Activated CD4-positive, alpha-beta memory T cell treated with anti-CD3 and anti-CD28 coated beads, Interleukin-2, amount 10 ng/mL, durations not matched to agents 7 days and 5 days (primary cell): ENCODE measurements at places on chromosomes 5 and 9.

DNA sequence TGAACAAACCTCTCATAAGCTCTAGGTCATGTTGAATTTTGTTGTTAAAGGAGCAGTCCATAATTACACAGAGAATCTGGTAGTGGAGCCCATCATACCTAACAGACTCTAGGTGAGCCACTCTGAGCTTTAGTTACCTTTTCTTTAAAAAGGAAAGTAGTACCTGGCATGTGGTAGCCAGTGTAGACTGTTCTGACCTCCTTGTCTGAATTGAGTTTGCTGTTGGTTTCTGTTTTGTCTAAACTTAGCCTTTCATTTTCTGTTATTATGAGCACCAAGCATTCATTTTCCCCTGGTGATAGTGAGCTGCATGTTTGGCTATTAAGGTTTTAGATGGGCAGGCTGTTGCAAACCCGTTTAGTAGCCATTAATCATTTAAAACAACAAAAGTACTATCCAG is 112.2 kb downstream of the MAST4 start:
- peaks cover 3% of the 10 kb centered on the region for H3K4me1 ChIP-seq
- no peak for DNase-seq
- H3K4me3 ChIP-seq = no peak overlapping the region
- H3K27me3 ChIP-seq = peaks cover 5% of the 10 kb centered on the region

DNA sequence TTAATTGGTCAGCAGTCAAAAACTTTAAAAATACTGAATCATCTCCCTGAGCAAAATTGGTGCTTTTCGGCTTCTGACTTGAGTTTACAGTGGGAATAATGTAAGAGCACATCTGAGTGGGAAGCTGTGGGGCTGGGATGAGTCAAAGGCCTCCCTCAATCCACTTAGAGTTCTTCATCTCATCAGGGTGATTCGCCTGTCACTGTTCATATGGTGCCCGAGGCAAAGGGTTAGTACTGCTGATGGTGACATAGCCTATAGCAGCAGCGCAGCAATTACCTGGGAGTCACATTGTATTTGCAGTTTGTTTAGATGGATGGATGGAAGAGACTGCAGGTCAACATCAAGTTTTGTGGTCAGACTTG is 113.8 kb upstream of the ZNF608 start:
- no peak for DNase-seq
- no peak overlapping the region for H3K4me3 ChIP-seq
- H3K36me3 ChIP-seq = no peaks in the 10 kb centered on the region
- H3K4me1 ChIP-seq = no peaks in the 10 kb centered on the region
- no peak overlapping the region for H3K27ac ChIP-seq
- H3K27me3 ChIP-seq = no peaks in the 10 kb centered on the region

DNA sequence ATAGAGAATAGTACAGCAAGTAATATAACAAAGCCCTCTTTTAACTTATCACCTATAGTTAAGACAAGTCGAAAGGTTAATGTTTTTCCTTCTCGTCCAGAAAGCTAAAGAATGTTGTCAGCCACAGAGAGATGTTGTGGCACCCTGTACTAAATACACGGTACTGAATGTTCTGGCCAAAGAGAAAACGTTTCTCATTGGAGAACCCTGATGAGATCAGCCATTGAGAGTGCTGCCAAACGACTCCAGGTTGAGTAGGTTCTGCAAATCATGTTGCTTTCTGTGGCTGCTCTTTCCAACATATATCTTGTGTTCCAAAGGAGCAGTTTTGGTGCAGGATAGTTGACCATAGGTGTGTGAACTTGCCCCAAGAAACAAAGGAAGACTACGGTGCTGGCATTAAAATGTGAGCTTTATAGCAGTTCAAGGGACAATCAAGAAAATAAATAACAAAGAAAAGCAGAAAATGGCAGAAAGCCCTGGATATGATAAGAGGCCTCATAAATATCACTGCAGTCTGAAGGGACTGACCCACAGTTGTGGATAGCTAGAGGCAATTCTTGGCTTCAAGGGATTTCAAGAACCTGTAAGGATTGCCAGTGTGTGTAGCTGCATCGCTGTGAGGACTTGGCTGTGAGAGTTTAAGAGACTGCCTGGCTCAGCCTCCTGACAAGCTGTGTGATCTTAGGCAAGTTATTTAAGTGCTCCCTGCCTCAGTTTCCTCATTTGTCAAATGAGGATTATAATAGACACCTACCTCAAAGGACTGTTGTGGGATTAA is 102.7 kb downstream of the ARHGEF28 start:
- no peak for DNase-seq
- H3K36me3 ChIP-seq = no peaks in the 10 kb centered on the region
- peaks cover 20% of the 10 kb centered on the region for H3K27me3 ChIP-seq
- no peak overlapping the region for H3K27ac ChIP-seq

DNA sequence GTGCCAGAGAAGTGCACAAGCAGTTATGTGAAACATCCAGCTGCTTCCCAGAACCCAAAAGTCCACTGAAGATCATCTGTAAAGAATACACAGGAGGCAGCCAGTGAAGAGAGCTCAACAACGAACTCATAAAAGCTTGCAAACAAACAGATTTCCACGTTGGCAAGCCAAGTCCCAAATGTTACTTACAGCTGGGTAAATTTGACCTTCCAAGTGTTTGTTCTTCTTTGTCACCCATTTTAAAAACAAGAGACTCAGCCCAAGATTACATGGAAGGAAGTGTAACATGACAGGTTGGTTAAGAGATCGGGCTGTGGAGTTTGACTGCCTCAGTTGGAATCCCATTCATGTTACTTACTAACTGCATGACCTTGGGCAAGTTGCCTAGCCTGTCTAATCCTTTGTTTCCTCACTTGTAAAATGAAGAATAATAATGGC is 174.9 kb upstream of the PAPPA start:
- H3K4me1 ChIP-seq = no peaks in the 10 kb centered on the region
- no peaks in the 10 kb centered on the region for H3K27me3 ChIP-seq
- no peaks in the 10 kb centered on the region for H3K36me3 ChIP-seq

DNA sequence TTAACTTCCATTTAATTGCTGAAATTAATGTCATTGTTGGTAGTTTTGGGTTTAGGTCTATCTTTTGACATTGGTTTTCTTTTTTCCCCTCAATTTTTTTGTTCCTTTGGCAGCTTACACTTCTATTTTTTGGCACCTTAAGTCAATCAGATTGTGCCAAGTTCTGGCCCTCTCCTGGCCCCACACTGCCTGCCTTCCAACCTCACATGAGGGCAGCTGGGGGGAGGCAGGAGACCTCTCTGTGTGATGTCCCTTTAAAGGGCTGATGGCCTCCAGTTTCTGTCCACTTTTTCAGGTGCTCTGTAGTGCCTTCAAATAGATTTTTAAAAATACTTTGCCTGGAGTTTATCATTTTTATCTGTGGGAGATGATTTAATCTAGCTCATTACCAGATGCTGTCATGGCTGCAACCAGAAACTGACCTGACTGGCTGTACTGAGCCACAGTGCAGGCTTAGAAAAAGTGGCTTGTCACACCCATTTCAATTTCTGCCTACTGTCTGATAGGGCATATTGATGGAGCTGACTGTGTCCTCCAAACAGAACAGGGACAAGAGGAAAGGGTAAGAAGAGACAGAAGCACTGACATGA is 196.6 kb downstream of the FANCC start:
- no peaks in the 10 kb centered on the region for H3K36me3 ChIP-seq
- no peak overlapping the region for H3K27ac ChIP-seq
- no peak overlapping the region for H3K4me3 ChIP-seq
- no peaks in the 10 kb centered on the region for H3K27me3 ChIP-seq
- peaks cover 2% of the 10 kb centered on the region for H3K4me1 ChIP-seq

DNA sequence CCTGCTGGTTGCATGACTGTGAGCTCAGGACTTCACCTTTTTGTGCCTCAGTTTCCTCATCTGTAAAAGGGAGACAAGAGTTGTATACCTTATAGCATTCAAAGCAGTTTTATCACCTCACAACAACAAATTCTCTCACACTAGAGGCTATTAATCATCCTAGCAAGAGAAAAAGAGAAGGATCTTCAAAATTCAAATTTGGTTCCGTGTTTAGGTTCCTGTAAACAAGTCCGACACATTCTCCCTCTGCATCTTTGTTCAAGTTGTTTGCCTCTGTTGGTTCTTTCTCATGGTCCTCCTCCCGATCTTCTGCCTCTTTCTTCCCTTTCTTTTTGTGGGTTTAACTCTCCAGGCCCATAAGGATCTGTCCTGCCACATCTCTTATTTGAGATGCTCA is 218.0 kb downstream of the PIK3R1 start:
- DNase-seq = no peak
- H3K27ac ChIP-seq = no peak overlapping the region
- peaks cover 39% of the 10 kb centered on the region for H3K4me1 ChIP-seq
- peaks cover 31% of the 10 kb centered on the region for H3K27me3 ChIP-seq
- no peak overlapping the region for H3K4me3 ChIP-seq

DNA sequence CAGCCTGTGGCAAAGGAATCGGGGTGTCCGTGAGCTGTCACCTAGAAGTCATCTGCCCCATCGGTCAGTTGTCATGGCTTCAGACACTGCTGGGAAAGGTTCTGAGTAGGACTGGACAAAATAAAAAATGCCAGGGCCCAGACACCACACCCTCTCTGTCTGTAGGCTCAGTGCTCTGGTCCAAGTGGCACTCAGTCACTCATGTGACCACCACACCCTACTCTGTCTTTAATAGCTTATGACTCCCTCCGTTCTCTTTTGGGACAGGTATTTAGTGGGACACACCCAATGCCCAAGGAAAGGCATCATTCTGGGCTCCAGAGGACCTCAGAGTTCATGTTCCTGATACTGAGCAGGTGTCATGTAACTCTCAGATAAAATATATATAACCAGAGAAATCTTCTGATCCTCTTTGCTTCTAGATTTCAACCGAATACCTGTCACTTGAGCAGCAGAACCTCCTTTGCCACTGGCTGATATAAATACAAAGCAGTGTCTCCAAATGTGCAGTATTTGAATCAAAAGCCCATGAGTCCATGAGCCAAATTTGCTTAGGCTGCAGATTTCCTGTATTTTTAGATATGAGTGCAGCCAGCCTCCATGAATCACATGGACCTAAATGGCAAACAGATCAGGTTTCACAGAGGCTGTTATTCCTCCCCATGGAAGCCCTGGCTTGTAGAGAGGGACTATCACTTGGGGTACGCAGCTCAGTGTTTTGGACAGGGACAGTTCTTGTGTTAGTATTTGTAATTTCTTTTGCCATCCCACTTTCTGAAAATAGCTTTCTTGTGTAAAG is 272.0 kb downstream of the ARHGAP26 start:
- H3K4me3 ChIP-seq = no peak overlapping the region
- H3K27ac ChIP-seq = no peak overlapping the region
- H3K27me3 ChIP-seq = no peaks in the 10 kb centered on the region
- DNase-seq = no peak
- H3K4me1 ChIP-seq = peaks cover 20% of the 10 kb centered on the region

DNA sequence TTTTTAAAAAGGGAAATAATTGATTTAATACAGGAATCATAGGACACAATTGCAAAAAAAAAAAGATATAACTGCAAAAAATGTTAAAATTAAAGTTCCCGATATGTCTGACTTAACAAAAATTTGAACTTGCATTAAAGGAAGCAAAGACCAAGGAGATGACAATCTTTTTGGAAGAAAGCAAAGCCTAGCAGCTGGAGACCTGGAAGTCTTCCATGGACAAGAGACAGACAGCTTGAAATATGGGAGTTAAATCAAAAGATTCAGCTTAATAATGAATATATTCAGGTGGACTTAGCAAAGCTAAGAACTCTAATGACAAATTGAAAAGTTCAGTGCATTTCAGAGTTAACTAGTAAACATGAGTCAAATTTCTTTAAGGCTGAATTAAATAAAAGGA is 568.7 kb upstream of the RGMB start:
- H3K36me3 ChIP-seq = no peaks in the 10 kb centered on the region
- DNase-seq = no peak
- no peak overlapping the region for H3K27ac ChIP-seq

GRCh38 chr9:121788686-121789366 is 137.4 kb downstream of the DAB2IP start:
- H3K27me3 ChIP-seq = peaks cover 7% of the 10 kb centered on the region
- H3K36me3 ChIP-seq = no peaks in the 10 kb centered on the region
- no peak overlapping the region for H3K4me3 ChIP-seq
- H3K27ac ChIP-seq = no peak overlapping the region
- DNase-seq = no peak

DNA sequence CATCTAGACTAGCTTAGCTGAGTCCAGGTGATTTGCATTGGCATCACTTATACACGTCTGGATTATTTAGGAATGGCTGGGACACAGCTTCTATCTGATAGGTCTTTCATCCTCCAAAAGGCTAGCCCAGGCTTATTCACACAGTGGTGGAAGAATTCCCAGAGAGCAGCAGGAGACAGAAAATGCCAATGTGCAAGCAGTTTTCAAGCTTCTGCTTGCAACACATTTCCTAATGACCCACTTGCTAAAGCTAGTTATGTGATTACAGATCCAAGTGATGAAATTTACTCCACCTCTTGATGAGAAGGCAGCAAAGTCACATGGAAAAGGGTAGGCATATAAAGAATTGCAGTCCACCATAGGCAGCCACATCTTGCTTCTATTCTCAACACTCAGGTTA is 44.2 kb upstream of the MAST4 start:
- no peak overlapping the region for H3K27ac ChIP-seq
- peaks cover 3% of the 10 kb centered on the region for H3K27me3 ChIP-seq
- H3K4me1 ChIP-seq = peaks cover 9% of the 10 kb centered on the region

DNA sequence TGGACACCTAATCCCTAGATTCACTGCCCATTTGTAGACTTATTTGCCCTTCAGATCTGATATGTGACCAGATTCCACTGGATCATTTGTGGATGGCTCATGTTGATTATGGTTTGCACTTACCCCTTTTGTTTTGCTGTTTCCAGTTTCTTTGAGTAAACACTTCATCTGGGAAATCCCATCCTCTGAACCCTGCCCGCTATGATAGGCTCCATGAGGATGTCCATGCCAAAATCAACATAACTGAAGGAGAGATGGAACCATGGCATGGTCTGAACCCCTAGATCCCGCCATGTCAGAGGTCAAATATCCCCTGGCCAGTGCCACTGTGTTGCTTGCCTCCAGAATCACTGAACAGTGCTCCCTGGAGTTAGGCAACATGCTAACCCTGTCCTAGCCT is 11.7 kb upstream of the FEM1C start:
- peaks cover 6% of the 10 kb centered on the region for H3K27me3 ChIP-seq
- H3K4me1 ChIP-seq = peaks cover 5% of the 10 kb centered on the region
- H3K4me3 ChIP-seq = no peak overlapping the region
- DNase-seq = no peak
- no peak overlapping the region for H3K27ac ChIP-seq

DNA sequence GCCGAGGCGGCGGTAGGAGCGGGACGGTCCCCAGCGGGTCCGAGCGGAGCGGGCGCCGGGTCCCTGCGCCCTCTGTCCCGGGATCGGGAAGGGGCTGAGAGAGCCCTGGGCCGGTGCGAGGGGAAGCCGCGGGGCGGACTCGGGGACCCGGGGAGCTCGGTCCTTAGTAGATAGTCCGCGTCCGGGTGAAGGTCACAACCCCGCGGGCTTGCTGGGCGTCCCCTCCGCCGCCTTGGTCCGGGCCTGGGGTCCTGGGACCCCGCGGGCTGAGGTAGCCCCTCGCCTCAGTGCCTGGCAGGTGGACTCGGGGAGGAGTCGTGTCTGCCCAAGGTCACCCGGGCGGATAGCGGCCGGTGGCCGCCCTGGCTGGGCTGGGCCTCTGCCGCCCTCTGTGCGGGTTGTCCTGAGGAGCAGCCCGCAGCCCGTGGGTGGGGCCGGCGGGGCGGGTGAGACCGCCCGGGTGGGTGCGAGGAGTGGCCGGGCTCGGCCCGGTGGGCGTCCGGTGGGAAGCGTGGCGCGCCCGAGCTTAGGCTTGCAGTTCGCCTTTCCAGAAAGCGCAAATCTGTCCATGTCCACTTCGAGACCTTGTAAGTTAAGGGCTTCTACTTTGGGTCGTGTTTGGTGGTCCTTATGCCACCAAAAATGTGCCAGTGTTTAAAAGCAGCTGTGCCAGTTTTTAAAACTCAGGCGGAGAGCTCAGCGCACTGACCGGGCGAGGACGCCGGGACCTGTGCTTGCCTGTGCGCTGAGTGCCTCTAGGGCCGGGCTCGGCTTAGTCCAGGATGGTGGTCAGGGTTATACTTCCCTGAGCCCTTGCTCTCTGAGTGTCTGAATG is 554 bp downstream of the SDHA start:
- peak overlapping the region; percentile 90 for H3K4me3 ChIP-seq
- peak; percentile 34 for DNase-seq
- peaks cover 64% of the 10 kb centered on the region for H3K4me1 ChIP-seq
- peak overlapping the region; percentile 94 for H3K27ac ChIP-seq
